ENCODE measurements at places on chromosomes 2 and 18.

- no peak for DNase-seq
Observed at GRCh38 chr18:44323125-44323524, 357.6 kb upstream of the SETBP1 start.

DNA sequence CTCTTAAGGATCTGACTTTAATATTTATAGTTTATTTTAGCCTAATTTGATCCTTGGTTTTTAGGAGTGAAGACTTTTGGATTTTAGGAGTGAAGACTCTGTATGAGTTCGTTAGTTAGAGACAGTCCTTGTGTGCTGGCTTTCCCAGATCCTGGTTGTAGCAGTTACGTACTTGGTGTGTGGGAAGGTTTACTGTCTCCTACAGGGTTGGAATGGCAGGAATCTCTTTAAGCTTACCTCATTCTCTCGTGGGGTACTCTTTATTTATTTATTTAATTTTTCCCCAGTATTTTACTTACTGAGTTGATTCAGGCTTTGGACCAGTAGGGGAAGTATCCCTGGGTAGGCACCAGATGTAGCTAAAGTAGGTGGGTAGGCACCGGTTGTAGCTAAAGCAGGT, 1.8 kb upstream of the CXCR2 start:
- DNase-seq, result no peak

- DNase-seq, result no peak
Observed at GRCh38 chr2:128868686-128869551, 550.3 kb upstream of the HS6ST1 start.

DNA sequence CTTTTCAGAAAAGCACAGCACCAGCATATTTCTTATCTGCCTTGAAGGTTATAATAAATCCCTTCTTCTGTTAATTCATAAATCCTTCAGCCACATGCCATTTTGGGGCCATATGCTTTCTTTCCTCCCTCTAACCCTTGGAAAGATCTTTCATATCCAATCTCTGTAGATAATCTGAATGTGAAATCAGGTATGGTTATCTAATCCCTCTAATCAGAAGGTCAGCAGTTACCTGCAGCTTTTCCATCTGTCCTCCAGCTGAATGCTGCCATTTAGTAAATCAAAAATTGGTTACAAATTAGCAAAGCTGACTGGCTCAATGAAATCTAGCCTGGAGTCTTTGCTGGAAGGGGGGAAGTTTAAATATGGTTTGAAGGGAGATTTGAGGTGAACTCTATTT, 230.5 kb downstream of the PIK3C3 start:
- no peak for DNase-seq

GRCh38 chr18:48136051-48136826, 205.8 kb upstream of the SMAD2 start:
- DNase-seq, result no peak

DNA sequence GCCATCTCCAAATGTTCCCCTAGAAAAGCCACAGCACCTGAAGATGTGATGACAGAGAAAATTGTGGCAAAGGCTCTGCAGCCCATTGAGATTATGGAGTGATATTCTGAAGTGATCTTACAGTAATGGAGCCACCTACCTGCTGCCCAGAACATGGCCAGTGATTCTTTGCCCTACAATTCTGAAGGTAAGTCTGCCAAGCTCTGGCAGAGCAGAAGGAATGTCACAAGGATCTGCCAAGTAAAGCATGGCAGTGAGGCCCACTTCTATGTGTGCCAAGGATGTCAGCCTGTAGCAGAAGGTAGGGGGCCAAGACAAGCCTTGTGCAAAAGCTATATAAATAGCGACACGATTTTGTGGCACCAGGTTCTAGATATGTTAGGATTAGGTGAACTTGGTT, 155.1 kb downstream of the RND3 start:
- no peak for DNase-seq

DNA sequence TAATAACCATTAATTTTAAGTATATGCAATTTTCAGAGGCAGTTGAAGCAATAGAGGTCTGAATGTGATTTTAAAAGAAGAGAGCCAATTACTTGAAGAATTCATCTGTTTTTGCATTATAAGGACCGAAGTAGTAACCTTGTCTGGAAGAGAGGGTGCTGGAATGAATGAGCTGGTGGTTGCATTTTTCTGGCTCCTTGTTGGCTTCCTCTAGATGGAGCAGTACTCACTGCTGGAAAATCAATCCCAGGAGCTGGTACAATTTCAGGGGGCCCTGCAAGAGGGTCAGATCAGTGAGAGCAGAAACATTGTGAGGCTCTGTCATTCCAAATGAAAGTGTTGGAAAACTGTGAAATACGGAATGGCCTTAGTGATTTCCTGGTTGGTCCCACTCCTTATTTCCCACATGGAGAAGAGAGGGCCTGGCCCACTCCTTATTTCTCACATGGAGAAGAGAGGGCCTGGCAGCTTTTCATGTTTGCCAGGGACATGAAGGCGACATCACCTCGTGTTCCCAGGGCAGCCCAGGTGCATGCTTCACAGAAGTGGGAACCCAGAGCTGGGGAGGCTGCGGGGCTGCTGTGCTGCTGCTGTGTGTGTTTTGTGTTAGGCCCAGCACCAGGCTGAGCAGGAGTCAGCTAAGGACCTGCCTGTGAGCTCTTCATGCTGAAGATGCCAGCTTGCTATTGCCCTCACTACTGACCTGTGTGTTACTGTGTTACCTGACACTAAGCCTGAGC, 197.4 kb downstream of the SNTG2 start:
- no peak for DNase-seq

GRCh38 chr2:14747447-14747846, 114.9 kb downstream of the LRATD1 start:
- DNase-seq, result no peak

- DNase-seq, result no peak
Observed at GRCh38 chr2:238567996-238568395, 141.3 kb downstream of the ASB1 start.

GRCh38 chr2:42214669-42215068, 45.5 kb downstream of the EML4 start:
- no peak for DNase-seq

DNA sequence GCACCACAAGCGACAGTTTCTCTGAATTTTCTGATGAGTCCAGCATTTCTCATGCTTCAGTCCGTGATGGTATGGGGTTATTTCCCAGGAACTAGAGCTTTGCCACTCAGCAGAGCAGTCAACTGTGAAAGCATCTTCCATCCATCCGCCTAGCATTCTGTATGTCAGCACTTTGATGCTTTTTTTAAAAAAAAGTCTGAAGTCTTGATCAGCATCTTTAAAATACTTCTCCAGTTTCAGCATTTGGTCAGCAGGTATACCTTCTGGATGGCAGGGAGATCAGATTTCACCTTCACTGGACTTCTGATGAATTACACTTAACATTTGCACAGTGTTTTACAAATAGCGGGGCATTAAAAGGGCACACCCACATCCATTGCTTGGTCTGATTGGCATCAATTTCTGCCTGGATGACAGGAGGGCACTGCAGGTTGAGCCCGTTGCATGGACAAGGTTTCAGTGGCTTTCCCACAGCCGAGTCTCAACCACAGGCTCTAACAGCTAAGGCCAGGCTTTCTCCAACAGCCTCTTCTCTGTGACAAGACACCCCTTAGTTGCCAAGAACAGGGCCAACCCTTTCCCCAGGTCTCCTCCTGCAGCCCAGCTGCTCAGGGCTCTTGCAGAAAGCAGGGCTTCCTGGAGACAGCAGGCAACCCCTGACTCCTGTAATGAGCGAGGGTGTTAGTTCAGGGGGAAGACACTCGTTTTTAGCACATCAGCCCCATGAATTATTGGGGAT, 54.0 kb downstream of the EMILIN2 start:
- no peak for DNase-seq

GRCh38 chr2:181586569-181587081, 70.3 kb downstream of the CERKL start:
- DNase-seq, result peak; percentile 65

DNA sequence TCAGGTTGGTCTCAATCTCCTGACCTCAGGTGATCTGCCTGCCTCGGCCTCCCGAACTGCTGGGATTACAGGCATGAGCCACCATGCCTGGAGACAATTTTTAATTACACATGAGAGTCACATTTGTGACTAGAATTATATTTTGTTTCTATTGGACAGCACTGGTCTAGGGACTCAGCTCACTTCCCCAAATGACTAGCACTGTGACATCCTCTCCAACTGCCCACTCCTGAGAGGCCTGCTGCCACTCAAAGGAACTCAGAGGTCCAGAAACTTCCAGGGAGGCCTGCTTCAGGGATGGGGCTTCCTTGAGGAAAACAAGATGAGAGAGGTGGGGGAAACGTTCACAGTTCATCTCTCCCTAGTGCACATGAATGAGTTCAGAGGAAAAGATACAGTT, 29.5 kb downstream of the TMEM163 start:
- DNase-seq, result peak; percentile 33

DNA sequence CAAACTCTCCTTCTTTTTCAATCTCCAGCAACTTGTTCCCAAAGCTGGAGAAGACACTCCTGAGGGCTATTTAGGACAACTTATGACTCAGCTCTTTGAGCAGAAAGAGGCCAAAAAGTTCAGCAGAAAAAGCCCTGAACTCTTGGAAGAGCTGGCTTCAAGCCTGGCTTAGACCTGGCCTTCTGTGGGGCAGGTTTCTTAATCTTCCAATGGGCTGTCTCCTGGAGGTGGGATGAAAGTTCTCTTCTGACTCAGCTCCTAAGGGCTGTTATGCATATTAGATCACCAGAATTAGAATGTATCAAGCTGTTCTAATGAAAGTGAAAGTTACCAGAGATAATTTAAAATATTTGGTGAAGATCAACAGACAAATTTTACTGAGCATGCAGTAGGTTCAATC, 129.4 kb downstream of the RAD51AP2 start:
- DNase-seq, result no peak

DNA sequence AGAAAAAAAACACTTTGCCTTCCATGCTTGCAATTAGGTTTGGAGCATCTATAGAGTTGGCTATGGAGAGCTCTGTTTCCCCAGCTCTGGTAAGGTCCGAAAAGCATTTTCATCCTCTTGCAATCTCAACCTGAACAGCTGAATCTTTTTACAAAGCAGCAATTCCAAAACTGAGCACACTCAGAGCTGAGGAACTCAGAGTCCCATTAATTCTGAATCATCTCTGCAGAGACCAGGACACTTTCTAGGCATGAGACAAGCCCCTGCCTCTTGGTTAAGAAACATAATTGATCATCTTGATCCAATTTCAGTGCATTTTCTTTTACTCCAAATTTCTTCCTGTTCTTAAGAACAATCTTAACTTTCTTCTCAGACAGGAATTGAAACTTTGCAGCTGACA, 4.2 kb downstream of the CNGA3 start:
- DNase-seq, result no peak

GRCh38 chr2:20334605-20335203, 15.9 kb downstream of the PUM2 start:
- DNase-seq, result no peak

GRCh38 chr2:40611196-40611595, 159.3 kb upstream of the SLC8A1 start:
- DNase-seq, result no peak

DNA sequence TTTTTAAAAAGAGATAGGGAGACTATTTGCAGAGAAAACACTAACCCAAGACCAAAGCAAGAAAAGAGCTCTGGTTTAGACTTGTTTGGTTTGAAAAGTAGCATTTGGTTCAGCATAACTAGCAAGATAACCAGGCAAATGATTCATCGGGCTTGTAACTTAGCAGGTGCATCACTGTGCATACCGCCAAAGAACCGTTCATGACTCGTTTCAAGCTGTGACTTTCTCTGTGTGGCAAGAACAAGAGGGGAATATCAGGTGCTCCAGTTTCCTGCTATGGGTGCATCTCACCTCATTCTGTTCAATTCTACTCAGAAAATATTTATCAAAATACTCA, 244.9 kb downstream of the ETAA1 start:
- no peak for DNase-seq

DNA sequence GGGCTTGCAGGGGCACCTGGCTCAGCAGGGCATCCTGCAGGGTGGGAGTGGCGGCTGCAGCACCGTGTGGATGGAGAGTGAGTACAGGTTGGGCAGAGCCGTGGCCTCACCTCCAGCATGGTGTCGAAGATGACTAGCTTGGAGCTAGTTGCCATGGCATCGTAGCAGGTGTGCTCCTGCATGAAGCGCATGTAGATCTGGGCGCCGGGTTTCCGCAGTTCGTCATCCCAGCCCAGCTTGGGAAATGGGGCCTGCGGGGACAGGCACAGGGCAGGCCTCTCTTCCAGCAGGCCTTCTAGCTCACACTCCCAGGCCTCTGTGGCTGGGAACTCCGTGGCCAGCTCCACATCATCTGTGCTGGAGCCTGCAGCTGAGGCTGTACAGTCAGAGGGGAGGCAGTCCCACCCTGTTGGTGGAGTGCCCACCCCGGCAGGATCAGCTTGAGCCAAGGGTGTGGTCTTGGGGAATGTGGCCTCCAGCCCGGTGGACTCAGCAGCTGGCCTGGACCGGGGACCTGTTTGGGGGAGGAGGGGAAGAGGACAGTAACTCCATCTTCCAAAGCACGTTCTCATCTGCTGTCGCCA, 1.6 kb downstream of the PRKAG3 start:
- no peak for DNase-seq

DNA sequence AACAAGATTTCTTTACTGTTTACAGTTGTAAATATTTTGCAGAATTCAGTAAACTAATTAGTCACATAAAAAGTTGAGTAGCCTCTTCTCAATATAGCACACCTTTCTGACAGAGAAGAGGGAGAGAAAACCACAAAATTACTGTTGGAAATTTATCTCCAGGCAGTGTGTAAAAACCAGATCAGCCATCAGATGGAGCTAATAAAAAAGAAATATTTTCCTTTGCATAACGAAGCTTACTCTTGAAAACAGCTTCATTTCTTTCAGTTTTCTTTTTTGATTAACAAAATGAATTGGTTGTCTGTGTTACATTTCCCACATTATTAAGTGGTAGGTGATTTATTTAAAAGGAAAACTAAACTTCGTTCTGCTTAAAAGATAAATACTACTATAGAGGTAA, 259.3 kb upstream of the KCNJ3 start:
- DNase-seq, result peak; percentile 26

- DNase-seq, result no peak
Observed at GRCh38 chr2:149767516-149767974, 180.0 kb upstream of the MMADHC start.

DNA sequence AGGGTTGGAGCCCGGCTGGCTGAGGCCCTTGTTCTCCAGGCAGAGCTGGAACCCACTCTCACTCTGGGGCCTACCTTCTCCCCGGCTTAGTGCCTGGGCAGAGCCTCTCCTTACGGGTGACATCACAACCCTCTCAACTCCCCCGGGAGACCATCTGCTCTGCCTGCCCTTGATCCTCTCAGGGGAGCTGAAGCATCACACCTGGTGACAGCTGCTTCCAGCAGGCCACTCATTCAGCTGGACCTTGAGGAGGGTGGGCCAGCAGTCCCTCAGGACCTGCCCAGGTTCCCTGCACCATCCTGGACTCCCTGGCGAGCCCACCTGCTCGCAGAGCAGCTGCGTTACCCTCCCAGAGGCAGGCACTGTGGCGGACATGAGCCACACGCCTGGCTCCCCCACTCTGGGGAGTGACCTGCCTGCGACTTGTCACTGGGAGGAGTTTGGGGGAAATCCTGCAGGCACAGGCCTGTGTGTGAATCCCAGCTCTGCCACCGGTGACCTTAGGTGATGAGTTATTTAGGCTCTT, 13.1 kb downstream of the HS6ST1 start:
- no peak for DNase-seq

- no peak for DNase-seq
Observed at GRCh38 chr2:152034257-152034801, 64.5 kb downstream of the CACNB4 start.

GRCh38 chr2:119126650-119127049, 31.9 kb downstream of the C1QL2 start:
- peak; percentile 60 for DNase-seq

Measured in hematopoietic multipotent progenitor cell treated with erythropoietin and hydrocortisone succinate and interleukin-3 and kit ligand, for 4 days (in vitro differentiated cells).